ENCODE measurements at places on chromosomes 6 and 20.

DNA sequence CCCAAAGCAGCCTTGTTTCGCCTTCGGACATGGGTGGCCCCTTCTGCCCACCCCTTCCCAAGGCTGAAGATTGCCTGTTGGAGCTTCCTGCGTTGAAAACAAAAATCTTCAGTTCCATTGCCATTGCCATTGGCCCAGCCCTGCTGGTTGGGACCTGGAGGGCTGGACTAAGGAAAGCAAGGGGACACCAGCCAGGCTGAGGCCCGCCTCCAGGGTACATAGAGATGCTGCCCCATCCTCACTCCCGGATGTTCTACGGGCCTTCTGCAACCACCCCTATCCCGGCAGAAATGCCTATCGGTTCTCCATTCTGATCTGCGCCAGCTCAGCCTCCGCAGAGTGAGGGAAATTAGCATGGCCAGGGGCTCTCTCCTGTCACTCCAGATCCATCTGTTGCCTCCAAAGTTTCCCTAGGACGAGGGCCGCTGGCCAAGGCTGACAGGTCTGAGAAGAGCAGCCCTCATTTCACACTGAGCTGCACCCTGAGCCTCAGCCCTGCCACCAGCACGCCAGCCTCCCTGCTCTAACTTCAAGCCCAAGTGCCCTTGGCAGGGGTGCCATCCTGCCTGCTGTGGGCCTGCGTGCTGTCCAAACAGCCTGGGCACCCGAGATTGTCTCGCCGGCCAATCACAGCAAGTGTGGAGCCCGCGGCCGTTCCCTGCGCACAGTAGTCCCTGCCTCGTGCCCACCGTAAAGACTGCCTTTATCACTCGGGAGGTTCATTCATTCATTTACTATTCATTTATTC, 13.4 kb upstream of the STX16 start:
- DNase-seq: no peak

- no peak for DNase-seq
Observed at GRCh38 chr20:20553541-20553940, 158.9 kb downstream of the RALGAPA2 start.

- DNase-seq: no peak
Observed at GRCh38 chr6:10886691-10887502, at the start of gene SYCP2L. Gene SYCP2L (plus strand): TSS chr6:10887052. CDS start chr6:10887127, 75 bp downstream.

- no peak for DNase-seq
Observed at GRCh38 chr6:42702200-42702599, 20.2 kb downstream of the PRPH2 start.

DNA sequence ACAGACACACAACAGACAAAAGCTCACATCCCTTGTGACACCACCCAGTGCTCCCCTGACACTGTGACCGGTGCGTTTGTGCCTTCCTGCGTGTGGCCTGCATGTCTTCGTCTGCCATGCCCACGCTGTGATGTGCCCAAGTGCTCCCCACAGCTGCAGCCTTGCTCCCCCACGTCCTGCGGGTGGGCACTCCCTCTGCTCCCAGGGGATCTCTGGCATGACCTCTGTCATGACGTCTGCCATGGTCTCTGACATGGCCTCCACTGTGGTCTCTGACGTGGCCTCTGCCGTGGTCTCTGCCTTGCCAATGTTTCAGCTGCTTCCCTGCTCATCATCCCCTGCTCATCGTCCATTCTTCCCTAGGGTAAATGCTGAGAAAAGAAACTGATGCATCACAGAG, 200.9 kb downstream of the DLL1 start:
- DNase-seq: no peak
